ENCODE measurements at places on chromosomes 5 and 9.

DNA sequence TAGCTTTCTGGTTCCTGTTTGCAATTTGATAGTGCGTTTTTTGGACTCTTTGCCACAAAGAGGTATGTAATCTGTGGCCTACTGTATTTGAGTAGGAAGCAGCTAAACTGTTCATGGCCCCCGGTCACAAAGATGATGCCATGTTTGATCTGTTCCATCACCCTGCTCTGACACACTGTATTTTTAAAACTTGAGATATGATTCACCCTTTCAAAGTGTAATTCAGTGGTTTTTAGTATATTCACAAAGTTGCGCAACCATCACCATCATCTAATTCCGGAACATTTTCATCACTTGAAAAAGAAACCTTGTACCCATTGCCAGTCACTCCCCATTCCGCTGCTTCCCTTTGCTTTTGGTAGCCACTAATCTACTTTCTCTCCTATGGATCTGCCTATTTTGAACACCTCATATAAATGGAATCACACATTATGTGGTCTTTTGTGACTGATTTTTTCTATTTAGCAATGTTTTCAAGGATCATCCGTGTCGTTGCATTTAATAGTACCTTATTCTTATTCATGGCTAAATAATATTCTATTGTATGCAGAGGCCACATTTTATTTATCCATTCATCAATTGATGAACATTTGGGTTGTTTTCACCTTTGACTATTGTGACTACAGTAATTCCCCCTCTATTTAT is 141.6 kb downstream of the NR3C1 start:
- no peak for DNase-seq

DNA sequence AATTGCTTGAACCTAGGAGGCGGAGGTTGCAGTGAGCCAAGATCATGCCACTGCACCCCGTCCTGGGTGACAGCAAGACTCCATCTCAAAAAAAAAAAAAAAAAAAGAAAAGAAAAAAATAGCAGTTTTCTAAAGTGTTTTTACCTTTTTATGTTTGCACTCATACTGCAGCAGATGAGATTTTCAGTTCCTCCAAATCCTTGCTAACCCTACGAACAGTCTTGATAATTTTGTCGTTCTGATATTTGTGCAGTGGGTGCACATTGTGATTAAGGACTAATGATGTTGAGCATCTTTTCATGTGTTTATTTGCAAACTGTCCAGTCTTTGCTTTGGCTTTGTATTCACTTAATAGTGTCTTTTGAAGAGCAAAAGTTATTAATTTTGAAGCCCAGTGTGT is 42.9 kb downstream of the ZCCHC7 start:
- no peak for DNase-seq

- no peak for DNase-seq
Observed at GRCh38 chr5:165881259-165881658, 2375.8 kb downstream of the MAT2B start.

DNA sequence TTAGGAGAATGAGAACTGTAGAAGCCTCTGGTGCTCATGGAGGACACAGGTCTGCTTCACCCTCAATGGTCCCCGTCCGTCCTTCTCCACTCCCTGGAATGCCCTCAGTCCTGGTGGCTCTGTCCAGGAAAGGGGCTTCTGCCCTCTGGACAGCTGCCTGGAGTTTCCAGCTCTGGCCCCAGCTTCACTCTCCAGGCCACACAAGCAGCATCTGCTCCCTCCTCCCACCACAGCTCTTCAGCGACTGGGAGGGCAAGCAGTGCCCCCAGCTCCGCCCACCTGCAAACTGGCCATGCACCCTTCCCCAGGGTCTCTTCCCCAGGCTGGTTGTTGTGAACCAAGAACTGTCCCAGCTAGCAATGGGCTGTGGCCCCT is 4.7 kb downstream of the SARDH start:
- no peak for DNase-seq

- no peak for DNase-seq
Observed at GRCh38 chr5:96111080-96111756, 149.6 kb upstream of the ELL2 start.
